ENCODE measurements at places on chromosomes 7 and 10. TPM values are rescaled to one million over a fixed set of nuclear protein-coding genes. Genes with fewer than 3 reads are reported as not detected.

DNA sequence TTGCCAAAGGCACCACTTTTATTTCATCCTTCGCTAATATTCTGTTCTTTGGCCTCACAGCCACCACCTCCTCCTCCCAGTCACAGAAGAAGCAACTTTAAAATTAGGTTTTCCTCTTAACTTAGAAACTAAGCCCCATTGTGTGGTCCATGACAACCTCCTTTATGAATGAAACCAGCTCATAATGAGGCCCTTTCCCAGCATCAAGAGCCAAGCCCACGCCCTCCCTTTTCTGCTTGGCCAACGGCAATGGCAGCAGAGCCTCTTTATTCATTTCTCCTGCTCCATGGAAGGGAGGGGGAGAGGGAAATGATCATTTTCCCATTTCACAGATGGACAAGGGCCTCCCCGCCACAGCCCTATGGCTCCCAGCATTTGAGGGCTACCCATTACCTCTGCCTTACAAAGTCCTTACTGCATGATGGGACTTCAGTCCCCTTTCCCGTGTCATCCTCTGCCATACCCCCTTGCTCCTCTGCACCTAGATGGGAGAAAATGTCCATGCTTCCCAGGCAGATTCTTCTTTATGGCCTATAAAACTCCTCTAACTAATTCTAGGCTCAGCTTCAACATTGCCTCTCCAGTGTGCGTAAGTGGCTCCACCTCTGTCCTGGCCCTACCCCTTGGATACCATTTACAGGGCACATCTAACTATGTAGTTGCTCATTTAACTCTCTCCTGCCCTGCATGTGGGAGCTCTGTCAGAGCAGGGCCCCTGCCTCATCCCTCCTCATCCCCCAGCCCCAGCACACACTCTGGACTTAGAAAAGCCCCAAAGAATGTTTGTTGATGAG is 475.5 kb downstream of the RPS24 start:
- DNase-seq: no peak

DNA sequence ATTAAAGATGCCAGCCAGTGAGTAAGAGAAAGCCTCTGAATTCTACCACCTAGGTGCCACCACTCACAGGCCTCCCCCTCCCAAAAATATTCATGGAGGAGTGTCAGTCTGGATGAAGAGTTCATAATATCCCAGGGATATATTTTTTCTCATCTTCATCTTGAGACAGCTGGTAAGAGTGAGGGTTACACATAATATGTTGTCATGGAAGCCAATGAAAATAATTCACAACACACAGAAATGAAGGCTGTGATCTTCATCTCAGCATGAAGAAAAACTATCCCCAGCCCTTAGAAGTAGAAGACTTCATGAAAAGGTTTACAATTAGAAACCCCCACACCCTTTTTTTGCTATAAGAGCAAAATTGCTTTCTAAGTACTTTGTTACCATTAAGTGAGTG is 175.6 kb downstream of the DNAH11 start:
- no peak for DNase-seq

DNA sequence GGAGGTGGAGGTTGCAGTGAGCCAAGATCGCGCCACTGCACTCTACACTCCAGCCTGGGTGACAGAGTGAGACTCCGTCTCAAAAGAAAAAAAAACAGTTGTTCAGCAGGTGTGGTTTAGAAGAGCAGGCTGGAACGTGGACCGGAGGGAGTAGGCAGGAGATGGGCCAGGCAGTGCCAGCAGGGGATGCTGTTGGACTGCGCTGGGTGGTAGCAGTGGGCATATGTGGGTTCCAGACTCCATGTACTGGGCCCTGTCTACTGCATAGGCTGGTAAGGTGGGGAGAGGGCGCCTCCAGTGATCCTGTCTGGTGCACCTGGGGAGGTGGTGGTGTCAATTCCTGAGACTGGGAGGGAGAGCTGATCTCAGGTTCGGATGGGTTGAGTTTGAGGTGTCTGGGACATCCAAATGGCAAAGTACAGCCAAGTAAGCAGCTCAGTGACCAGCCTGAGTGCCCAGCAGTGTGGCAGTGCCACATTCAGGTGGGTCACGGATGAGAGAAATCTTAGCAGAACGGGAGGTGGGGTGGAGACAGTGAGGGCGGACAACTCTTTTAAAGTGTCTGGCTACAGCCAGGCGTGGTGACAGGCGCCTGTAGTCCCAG is 25.9 kb downstream of the SFXN4 start:
- DNase-seq: no peak

DNA sequence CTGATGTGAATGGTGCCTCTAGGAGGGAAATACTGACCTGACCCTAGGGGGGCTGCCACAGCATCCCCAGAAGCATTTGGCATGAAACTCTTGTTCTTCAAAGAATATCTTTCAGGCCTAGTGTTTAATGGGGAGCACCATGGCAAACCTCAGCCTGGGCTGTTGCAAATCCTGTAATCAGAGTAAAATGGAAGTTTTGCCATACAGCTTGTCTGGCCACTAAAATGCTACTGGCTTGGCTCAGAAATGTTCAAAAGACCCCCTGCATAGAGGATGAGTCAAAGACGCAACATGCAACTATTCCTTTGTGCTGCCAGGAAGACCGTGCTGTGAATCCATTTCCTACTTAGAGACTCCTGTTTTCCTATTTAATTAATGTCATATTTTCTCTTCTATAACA is 26.7 kb downstream of the HECW1 start:
- no peak for DNase-seq

DNA sequence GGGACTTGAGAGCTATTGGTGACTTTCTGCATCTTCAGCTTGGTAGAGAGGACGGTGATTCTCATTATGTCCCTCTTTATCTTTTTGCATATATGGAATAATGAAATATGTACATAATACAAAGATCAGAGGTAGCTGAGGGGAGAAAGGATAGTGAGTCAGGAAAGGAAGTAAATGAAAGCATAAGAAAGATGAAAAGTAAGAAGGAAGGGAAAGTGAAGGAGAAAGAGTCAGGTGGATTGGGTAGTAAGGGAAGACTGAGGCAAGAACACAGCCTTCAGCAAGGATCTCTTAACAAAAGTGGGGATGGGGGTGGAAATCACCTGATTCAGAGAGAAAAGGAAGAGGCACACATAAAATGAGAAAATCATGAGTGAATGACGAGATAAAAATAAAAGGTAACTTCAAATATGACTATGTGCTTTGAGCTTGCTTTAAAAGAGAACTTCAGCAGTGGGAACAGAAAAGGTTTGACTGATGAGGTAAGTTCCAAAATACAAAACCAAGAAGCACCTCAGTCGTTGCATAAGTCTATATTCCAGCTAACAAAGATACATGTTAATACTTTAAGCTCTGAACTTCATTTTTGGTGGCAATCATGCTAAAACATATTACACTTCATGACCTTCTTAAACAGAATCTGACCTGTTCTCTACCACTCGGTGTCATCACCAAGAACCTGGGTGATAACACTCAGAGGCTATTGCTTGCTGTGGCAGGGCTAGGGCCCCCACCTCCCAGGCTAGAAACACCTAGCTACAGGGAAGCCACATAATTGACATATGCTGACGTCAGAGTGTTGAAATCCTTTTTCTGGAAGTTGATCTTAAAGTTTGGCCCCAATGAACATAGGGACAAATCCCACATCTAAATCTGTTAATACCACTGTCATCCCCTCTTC is 32.9 kb downstream of the NRCAM start:
- no peak for DNase-seq

GRCh38 chr10:92766451-92766850 is 76.7 kb downstream of the HHEX start:
- DNase-seq: no peak

DNA sequence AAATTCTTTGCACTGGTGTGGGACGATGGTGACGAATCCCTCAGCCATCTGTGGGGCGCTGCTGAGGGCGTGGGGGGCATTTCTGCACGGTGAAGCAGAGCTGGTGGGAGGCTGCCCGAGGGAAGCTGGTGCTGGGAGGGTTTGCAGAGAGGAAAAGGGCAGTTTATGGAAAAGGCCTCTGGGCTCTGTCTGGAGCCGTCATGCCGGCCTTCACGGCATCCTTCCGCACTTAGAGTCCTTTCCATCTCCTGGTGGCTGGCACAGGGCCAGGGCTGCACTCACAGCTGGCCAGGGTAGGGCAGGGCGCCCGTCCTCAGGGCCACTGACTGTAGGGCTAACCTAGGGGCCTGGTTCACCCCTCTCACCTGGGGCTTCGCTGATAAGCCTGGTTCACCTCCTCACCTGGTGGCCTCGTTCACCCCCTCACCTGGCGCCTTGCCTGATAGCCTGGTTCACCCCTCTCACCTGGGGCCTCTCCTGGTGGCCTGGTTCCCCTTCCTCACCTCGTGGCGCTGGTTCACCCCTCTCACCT is 598 bp upstream of the AMZ1 start:
- DNase-seq: no peak

DNA sequence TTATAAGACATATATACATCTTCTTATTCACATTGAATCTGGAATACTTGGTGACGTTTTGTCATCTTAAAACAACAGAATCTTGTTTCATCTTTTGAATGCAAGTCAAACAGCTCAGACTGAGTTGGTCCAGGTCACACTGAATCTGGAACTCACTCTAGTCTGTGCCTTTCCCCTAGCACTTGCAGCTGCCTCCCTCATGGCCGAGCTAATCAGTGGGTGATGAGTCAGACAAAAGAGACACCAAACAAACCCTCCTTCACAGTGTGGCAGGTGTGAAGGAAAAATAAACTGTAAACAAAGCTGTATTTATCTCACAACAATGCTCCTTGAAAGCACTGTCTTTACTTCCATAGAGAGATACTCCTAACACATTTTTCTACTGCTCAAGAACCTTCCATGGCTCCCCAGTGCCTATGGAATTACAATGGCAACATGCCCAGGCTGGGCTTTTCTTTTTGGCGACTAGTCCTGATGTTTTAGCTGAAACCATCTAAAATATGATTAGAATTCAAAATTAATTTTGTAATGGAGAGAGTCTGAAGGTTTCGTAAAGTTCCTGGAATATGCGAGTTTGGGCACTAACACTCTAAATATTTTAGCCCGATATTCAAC is 140.0 kb downstream of the ZNF365 start:
- no peak for DNase-seq

- no peak for DNase-seq
Measured at GRCh38 chr7:96778263-96778662, 68.6 kb upstream of the SEM1 start.

DNA sequence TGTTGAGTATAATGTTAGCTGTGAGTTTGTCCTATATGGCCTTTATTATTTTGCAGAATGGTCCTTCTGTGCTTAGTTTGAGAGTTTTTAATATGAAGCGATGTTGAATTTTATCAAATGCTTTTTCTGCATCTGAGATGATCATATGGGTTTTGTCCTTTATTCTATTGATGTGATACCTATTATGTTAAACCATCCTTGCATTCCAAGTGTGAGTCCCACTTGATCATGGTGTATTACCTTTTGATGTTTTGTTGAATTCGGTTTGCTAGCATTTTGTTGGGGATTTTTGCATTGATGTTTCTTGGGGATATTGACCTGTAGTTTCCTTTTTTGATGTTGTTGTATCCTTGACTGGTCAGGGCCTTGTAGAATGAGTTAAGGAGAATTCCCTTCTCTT is 166.4 kb downstream of the MLLT10 start:
- DNase-seq: no peak

- DNase-seq: no peak
Measured at GRCh38 chr10:46330894-46331293, 44.1 kb downstream of the ANTXRL start.

DNA sequence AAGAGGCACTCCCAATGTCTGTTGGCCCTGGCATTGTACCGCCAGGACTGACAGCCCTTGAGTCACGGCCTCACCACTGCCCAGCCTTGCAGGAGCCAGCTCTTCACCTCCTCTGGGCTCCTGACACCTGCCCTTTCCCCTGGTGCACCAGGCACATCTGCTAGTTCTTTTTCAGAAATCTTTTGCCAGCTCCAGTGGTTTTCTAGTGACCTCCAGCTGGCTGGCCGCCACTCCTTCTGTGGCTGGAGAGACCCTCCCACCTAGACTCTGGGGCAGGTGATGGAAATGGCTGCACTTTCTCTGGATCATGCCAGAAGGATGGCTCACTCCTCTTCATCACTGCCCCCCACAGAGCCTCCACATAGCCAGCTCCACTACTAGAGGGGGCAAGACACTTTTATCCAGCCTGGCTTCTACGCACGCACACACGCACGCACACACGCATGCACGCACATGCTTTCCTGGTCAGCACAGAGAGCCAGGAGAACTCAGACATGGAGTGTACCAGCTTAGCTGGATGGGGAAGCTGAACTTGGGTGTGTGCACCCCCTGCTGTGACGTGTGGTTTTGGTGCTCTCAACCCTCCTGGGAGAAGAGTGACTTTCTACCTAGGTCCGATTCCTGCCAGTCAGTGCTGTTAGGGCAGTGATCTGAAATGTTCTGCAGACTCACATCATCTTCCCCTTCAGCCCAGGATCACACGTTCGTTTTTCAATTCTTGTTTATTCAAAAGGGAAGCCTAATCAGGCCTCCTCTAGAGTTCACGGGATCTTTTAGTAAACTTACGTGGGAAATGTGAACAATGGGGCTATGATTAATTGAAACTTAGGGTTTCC is 222.0 kb downstream of the PRPF18 start:
- no peak for DNase-seq

GRCh38 chr7:79980376-79980775 is 154.3 kb upstream of the GNAI1 start:
- no peak for DNase-seq

GRCh38 chr7:17741426-17741825 is 198.9 kb downstream of the SNX13 start:
- no peak for DNase-seq

- no peak for DNase-seq
Measured at GRCh38 chr7:113831556-113831955, 87.3 kb downstream of the PPP1R3A start.

- peak; percentile 85 for DNase-seq
Measured at GRCh38 chr7:47453093-47454061, 128.5 kb downstream of the TNS3 start.

GRCh38 chr7:106163257-106163656 is 51.1 kb upstream of the SYPL1 start:
- no peak for DNase-seq

DNA sequence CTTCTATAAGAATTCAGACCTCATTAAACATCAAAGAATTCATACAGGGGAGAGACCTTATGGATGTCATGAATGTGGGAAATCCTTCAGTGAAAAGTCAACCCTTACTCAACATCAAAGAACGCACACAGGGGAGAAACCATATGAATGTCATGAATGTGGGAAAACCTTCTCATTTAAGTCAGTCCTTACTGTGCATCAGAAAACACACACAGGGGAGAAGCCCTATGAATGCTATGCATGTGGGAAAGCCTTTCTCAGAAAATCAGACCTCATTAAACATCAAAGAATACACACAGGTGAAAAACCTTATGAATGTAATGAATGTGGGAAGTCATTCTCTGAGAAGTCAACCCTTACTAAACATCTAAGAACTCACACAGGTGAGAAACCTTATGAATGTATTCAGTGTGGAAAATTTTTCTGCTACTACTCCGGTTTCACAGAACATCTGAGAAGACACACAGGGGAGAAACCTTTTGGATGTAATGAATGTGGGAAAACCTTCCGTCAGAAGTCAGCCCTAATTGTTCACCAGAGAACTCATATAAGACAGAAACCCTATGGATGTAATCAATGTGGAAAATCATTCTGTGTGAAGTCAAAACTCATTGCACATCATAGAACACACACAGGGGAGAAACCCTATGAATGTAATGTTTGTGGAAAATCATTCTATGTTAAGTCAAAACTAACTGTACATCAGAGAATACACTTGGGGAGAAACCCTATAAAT is 24.1 kb downstream of the ZNF37A start:
- no peak for DNase-seq

Gene FAM25C
- total RNA-seq: 215 TPM

Gene GIMAP7
- total RNA-seq: 7.5 TPM

Gene SLC13A1
- not detected for total RNA-seq

Gene CFAP46
- 0.32 TPM for total RNA-seq

Gene SEPTIN14
- not detected for total RNA-seq

Gene TFEC
- total RNA-seq: 0.34 TPM

Gene ABCB4
- total RNA-seq: 1.1 TPM

Gene PLA2G12B
- total RNA-seq: not detected

Data from lower leg skin (tissue), 4 donors.